Kasumi-1 (cell line): ENCODE measurements at places on chromosomes 5 and 9.
A peak's percentile ranks its signal among the peaks of the same experiment; 100 is the strongest.

DNA sequence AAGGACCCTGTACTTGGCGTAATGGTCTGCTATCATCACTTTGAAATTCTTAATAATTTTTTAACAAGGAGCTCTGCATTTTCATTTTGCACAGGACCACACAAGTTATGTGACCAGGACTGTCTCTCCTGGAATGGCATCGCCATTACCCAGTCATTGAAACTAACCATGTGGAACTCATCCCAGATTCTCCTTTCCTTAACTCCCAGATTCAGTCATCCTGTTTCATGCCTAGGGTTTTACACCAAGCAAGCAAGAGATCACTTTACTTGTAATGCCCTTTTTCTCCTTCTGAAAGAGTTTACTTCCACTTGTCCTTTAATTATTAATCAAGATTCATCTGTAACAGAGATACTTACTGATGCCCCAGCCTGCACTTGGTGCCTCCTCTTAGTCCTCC is 12.0 kb downstream of the FRMD3 start:
- no peak for DNase-seq

DNA sequence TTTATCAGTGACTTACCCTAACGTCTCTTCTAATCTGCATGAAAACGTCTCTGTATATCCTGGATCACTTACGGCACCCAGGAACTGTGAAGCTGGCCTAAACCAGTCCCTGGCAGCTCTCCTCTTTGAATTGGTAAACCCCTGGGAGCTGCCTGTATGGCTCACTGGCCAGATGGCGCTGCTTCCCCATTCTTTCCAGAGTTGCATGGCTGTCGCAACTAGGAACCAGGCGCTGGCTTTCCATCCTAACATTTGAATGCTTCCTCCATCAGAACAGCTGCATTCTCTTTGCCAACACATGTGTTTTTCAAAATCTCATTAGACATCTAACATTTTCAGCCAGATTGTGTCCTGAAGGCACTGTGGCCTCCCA is 8.0 kb upstream of the PCA3 start:
- peak; percentile 55 for DNase-seq

DNA sequence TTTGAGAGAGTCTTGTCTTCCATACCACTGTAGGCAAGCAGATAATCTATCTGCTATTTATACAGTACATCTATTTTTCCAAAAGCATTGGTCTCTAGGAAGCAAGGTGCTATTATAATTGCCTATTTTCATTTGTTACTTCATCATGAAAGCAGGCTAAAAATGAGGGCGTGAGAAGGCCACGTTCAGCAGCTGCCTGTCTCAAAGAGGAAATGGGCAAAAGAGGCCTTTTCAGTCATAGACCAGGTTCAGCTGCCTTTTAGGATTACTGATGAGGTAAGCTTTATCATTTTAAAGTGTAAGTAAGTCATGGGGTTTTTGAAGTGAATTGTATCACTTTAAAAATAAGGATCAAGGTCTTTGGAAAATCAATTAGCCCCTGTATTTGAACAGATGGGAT is 1091.1 kb upstream of the DMAC1 start:
- DNase-seq: no peak

DNA sequence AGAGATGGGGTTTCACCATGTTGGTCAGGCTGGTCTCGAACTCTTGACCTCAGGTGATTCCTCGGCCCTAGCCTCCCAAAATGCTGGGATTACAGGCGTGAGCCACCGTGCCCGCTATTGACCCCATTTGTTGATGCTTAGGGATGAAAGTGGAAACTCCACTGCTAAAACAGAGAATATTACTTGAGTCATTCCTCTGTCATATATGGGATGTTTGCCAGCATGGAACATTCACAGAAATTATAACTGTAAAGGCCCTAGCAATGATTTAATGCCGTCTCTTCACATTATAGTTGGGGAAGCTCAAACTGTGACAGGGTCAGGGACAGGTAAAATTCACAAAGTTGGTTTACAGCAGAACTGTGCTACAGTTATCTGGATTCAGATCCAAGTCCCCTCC is 94.5 kb downstream of the TMC1 start:
- no peak for DNase-seq

DNA sequence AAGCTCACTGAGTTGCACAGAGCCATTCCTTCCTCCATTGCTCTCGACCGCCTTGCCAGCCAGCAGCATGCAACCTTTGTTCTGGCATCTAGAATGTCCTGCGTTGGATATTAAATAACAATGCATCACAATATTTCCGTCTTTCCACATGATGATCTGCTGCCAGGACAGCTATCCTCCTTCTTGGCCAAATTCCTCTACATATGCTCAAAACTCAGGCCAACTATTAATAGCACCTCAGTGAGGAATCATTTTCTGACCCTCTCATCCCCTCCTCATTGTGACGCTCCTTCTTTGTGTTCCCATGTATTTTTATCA is 128.6 kb downstream of the MYO10 start:
- DNase-seq: no peak

DNA sequence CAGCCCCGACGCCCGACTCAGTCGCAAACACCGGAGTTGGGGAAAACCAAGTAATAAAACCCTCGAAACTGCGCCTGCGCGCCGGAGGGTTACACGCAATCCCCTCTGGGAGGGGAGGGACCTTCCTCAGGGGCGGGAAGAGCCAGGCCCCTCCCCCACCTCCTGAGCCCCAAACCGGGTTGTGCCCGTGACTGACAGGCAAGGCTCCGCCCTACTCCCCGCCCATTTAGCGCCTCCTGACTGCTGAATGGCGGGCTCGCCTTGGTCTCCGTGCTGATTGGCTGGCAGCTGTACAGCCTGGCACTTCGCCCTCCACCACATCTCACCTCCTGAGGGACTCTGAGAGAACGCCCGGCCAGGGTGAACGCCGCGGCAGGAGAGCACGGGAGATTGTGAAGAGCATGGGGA is at the start of gene PRDM9:
Gene PRDM9 (plus strand): TSS at position 332 of the 408 bp plus-strand sequence. CDS start 1,425 bp downstream, outside the sequence.
- no peak for DNase-seq

GRCh38 chr5:175590471-175590881 is 67.4 kb upstream of the HRH2 start:
- DNase-seq: peak; percentile 48

DNA sequence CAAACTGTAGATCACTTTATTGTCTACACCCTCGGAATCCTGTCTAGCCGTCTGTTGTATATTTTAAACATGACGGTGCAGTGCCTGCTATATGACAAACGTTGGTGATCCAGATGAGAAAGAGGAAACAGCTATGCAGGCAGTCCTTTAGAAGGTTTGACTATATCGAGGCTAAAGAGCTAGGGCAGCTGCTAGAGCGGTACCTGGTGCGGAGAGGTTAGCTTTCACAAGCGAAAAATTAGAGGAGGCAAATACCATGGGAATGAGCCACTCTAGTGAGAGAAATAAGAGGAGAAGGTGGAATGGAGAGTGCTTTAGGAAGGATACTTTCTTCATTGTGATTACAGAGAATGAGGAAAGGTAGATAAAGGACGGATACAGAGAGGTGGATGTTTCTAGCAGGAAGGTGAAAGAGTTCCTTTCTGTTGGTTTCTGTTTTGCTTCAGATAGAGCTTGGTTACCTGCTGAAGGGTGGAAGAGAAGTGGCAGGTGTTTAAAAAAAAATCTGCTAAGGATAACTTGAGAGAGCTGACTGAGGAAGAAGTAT is 959 bp upstream of the FBXL17 start:
- DNase-seq: peak; percentile 71

DNA sequence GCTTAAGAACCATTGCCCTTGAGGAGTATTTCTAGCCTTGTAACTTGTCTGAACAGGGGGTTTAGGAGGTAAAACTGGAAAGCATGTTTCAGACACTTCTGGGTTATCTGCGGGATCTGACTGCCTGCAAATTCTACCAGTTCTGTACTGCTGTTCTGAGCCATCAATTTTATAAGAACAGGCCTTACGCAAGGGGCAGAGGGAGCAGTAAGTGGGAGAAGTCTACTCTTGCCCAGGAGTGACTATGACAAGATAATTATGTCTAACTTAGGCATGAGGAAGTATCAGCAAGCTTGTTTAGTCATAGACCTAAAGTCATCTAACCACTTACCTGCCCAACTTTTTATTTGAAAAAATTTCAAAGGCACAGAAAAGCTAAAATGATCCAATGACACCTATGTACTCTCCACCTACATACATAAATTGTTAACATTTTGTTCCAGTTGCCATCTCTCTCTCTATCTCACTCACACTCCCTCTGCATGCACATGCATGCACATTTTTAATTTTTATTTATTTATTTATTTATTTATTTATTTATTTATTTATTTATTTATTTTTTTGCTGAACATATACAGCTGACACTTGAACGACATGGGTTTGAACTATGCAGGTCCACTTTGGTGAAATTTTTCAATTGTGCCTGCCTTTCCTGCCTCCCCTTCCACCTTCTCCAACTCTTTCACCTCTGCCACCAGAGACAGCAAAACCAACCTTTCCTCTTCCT is 18.4 kb upstream of the DEPDC1B start:
- DNase-seq: no peak

- DNase-seq: no peak
These were observed 147.3 kb upstream of the FST start for GRCh38 chr5:53333160-53333559.

DNA sequence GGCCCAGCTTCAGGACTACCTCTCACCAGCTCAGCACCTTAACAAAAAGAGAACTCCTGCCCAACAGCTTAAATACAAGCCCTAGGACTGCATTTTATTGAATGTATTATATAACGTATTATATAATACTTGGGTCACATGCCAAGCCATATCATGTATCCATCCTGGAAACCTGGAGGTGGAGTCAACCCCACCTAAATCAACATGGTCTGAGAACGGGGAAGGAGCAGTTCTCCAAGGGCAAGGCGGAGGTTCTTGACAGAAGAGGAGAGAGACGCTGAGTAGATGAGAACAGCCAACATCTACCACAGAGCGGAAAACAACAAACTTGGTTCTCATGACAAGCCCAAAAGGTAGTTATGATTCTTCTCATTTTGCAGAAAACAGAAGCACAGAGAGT is 163.4 kb downstream of the FGF18 start:
- DNase-seq: no peak

DNA sequence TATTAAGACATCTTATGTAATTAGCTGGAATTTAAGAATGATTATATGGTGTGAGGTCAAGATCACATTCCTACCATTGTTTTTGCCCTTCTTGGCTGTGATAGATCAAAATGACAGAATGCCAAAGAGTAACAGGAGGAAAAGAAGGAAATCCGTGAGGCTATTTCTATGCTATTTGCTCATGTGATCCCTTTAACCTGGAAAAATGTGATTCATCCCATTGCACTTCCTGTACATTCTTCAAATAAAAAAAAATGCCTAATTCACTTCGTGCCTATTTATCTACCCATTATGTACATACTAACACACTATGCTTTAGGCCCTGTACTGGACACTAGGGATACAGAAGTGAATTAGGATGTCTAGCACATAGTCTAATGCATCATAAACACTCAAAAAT is 154.1 kb upstream of the PAPPA start:
- DNase-seq: no peak

- peak; percentile 47 for DNase-seq
These were observed 485 bp downstream of the TGFBR1 start for GRCh38 chr9:99105152-99106043.

DNA sequence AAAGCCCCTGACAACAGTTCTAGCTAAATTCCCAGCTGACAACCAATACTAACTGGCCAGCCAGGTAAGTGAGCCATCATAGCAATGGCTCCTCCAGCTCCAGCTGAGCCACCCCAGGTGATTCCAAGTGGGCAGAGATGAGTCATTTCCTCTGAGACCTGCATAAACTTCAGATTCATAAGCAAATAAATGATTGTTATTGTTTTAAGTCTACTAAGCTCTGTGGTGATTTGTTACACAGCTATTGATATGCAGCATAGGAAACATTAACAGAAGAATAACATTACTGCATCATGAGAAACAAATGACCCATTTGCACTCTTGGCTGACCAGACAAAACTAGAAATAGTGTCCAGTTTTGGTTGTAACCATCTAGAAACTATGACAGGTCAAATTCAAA is 60.3 kb downstream of the TTC39B start:
- no peak for DNase-seq

DNA sequence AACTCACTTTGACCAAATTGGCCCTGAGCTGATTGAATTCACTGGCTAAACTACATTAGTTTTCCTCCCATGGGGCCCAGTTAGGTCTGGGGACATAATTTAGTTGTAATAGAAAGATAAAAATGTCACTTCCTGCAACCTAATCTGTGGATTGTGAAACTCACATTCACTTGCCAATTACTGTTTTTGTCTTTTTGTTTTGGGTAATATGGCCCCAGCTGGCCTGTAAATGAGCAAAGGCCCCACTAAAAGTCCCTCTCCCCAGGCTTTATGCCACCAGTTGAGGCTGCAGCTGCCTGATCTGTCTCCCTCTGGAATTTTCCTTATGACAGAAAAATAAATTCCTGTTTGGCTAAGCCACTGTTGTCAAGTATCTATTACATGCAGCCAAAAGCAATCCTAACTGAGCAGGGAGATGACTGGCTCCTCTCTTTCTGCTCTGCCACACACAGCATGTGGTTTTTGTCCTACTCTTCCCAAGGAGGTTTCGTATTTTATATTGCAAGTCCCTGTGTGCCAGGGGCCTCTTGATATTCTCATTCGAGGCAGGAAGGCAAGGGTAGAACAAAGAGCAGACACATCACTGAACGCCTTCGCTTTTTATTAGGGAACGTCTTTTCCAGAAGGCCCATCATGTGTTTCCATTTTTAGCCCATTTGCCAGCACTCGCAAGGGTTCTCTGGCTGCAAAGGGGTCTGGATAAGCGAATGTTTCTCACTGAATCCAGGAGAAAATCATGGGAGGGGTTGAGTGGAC is 24.1 kb upstream of the SLC25A48 start:
- no peak for DNase-seq

DNA sequence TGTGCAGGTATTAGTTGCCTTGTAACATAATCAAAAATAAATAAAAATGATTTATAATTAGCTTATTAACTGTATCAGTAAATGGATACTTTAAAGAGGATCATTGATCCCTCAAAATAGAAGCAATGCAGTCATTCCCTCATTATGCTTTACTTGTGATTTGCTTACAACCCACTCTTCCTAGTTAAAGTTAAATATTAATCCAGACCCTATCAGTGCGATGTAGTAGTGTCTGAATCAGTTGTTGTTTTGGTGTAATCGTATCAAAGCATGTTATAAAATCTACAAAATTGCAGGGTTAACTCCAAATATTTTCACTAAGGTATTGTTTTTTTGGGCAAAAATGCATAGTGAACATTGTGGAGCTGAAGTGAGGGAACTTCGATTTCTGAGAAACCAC is 17.6 kb downstream of the TENT4A start:
- no peak for DNase-seq

GRCh38 chr5:160432787-160433186 is 11.1 kb downstream of the PTTG1 start:
- no peak for DNase-seq

DNA sequence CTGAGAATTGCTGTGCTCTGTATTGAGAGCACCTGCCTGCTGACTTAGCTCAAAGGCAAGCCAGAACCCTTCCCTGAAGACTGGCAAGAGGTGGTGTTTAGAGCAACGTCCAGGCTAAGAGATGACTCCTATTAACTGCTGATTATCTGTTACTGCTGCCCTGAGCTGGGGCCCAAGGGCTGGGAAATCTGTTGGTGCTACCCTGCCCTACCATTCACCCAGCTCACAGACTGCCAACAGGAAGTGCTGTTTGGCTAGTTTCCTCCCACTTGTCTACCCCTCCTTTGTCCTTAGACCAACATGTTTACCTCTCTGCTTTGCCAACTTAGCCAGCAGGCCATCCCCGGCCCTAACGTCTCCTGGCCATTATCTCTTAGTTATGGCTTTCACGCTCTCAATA is 6.9 kb downstream of the RAB24 start:
- peak; percentile 14 for DNase-seq
